ENCODE measurements at places on chromosomes 13 and 19.

- no peak for DNase-seq
Measured at GRCh38 chr19:16039545-16039944, 36.8 kb upstream of the TPM4 start.

- DNase-seq = no peak
Measured at GRCh38 chr13:95338905-95339304, 37.7 kb upstream of the ABCC4 start.

- DNase-seq = no peak
Measured at GRCh38 chr13:109160357-109160756, 530.9 kb downstream of the MYO16 start.

GRCh38 chr19:4369109-4369887 lies 25.9 kb downstream of the MPND start:
- DNase-seq = no peak

- DNase-seq = peak; percentile 75
Measured at GRCh38 chr19:2969104-2969504, 8.3 kb upstream of the TLE6 start.

DNA sequence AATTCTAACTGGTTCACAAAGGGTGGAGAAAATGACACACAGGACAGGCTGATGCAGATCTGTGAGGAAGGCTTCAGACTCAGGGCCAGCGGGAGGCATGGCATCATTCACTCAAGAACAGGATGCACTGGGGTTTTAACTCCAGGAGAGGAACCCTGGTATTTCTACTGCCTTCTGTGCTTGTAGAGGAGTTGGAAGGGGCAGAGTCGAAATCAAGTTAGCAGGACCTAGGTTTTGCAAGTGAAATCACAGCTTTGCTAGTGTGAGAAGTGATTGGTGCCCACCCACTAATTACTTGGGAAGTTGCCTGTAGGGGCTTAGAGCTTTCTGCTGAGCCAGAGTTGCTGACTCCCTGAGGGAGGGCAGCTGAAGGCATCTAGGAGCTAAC lies 92.7 kb downstream of the AKAP11 start:
- no peak for DNase-seq

DNA sequence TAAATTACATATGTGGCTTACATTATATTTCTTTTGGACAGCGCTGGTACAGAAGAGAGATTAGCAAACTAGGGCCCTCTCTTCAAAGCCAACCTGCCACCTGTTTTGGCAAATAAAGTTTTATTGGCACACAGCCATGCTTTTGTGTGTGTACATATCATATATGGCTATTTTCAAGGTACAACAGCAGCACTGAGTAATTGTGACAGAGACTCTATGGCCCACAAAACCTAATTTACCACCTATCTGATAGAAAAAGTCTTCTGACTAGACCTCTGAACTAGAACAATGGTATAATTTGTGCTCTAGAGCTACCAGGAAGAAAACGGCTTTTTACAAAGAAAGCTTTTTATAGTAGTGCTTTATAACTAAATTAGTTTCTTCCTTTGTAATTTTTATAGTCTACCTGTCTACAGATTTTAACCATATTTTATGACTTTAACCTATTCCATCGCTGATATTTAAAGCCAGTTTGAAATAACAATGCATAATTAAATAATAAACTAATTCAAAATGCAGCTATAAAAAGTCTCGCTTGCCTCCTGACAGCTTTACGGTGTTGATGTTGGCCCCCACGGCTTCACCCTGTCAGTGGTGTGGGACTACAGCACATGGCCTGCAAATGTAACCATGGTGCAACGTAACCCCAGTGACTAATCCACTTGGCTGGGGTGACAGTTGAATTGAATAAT lies 17.7 kb upstream of the DPY19L3 start:
- DNase-seq = no peak

- DNase-seq = no peak
Measured at GRCh38 chr13:112616586-112617362, 28.8 kb upstream of the TUBGCP3 start.

- no peak for DNase-seq
Measured at GRCh38 chr13:41502673-41503072, 45.3 kb downstream of the RGCC start.

DNA sequence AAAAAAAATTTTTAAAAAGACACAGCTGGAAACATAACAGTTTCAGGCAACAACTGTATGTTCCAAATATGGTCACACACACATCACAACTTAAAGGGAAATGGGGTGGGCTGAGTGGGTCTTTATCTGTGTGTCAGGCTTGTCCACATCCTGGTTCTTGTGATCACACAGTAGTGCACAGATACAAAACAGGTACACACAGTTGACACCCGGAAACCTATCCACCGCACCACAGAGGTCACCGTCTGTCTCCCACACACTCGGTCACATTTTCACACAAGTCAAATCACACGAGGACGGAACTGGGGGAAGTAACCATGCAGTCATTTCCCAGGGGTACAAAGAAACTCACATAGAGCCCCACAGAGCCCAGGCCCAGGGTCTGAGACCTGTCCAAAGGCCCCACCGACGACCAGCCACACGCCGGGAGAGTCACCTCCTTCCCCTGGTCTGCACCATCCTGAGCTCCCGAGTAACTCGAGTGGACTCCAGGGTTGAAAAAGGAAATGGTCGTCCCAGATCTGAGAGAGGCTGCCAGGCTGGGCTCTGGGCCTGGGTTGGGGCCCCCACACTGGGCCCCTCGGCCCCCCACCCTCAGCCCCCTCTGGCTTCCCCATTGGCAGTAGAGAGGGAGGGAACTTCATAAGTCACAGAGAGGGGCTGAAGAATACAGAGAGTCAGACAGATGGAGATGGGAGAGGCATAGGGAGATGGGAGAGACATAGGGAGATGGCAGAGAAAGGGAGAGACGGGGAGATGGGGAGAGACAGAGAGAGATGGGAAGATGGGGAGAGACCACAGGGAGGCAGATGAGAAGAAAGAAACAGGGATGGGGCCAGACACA lies 1.3 kb upstream of the PPAN start:
- DNase-seq = no peak

GRCh38 chr19:35170359-35171061 lies 16.0 kb downstream of the FXYD5 start:
- no peak for DNase-seq

DNA sequence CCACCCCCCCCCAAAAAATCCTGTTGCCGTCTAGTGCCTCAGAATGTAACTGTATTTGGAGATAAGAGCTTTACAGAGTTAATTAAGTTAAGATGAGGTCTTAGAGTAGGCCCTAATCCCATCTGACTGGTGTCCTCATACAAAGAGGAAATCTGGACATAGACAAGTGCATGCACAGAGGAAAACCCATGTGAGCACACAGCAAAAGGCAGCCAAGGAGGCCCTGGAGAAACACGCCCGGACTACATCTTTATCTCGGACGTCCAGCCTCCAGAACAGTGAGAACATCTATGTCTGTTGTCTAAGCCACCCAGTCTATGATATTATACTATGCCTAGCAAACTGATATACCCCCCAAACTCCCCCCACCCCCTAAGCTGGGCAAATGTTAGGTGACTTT lies 193.8 kb downstream of the KATNAL1 start:
- no peak for DNase-seq

DNA sequence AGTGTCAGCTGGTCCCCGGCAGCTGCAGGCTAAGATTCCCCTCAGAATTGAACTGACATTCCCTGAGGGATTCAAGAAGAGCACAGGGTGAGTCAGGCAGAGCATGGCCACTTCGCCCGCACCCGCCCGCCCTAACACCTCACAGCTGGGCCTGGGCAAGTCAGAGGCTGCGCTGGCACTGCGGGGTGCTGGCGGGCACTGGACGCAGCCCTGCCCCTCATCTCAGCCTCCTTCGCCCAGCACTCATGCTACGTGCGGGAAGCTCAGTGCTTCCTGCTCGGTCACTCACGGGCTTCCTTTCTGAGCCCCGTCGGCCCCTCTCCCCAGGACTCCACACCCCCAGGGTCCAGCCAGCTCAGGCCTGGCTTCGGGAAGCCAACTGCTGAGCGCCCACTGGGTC lies 56.9 kb downstream of the MLLT1 start:
- no peak for DNase-seq

GRCh38 chr13:98460516-98460915 lies 116.4 kb downstream of the STK24 start:
- DNase-seq = no peak

DNA sequence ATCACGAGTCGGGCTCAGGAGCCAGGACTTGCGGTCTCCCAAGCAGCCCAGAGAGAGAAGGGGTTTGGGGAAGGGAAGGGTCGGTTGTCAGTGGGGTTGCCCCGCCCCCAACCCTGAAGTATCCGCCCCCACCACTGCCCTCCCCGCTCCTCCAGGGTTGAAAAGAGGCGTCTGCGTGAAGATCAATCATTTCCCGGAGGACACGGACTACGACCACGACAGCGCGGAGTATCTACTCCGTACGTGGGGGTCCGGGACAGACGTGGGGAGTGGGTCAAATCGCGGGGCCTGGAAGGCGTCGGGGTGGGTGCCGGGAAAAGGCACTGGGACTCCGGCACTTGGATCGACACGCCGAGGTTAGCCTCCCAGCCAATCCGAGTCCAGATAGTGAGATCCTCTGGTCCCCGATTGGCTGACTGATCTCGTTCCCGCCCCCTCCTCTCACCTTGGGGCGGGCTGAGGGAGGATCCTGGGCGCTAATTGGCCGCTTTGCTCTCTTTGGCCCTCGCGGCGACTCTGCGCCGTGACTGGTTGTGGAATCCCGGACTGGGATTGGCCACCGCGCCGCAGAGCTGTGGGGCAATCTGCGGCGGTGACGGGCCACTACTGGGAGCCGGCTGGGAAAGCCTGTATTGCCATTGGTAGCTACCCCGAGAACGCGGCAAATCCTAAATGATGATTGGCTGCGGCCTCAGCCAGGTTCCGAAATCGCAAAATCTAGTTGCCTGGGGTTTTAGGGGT lies 13.3 kb upstream of the CACNG6 start:
- no peak for DNase-seq

GRCh38 chr19:41424335-41425173 lies 2.6 kb downstream of the B3GNT8 start:
- no peak for DNase-seq

- no peak for DNase-seq
Measured at GRCh38 chr13:34349091-34349722, 531.3 kb downstream of the RFC3 start.

DNA sequence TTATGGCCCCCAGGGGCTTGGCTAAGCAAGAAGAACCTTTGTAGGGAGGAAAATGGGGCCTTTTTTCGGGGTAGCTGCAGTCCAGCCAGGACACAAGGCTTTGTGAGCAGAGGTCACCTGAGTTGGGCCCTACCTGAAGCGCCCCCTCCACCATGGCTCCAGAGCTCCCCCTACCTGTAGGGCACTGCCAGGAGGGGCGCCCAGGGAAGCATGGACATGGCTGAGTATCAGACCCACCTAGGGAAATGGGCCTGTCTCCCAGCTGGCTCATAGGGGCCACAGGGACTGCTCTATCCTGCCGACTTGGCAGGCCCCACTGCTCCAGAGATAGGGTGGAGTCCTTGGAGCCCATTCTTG lies 9.0 kb upstream of the CEBPA start:
- DNase-seq = no peak

DNA sequence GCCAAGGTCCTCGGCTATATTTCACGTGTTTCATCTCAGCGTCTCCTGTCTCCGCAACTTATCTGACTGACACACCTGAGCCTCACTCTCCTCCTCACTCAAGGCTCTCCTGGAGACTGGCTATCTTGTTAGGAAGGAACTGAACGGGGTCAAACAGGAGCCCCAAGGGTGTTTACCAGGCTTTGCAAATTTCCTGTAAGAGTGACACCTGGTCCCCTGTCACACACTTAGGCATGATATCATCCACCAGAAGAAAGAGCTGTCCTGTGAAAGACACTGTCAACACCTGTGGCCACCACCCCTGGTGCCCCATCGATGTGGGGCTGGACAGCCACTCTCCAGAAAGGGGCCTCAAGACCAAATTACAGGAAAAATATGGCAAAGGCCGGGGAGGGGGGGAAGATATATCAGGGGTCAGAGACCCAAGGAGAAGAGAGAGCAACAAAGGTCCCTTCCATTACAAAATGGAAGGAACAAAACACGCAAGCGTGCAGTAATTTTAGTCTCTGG lies 2.9 kb downstream of the CD70 start:
- no peak for DNase-seq

DNA sequence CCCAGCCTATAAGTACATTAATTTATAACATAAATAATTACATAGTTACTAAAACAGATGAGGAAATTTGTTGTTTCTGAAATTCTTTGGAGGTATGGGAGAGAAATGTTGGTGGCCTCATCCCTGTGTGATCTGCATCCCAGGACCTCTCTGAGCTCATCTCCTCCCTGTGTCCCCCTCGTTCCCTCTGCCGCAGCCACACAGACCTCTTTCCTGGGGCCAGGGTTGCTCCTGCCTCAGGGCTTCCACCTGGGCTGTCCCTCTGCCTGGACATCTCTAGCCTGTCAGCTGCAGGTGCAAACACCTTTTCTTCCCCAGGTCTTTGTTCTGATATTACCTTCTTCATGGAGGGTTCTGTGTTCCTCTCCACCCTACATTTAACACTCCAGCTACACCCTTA lies 3.9 kb downstream of the ZNF766 start:
- no peak for DNase-seq

GRCh38 chr19:2081873-2082810 lies 14.0 kb downstream of the MOB3A start:
- DNase-seq = no peak

GRCh38 chr13:97904059-97904458 lies 49.4 kb upstream of the IPO5 start:
- no peak for DNase-seq

DNA sequence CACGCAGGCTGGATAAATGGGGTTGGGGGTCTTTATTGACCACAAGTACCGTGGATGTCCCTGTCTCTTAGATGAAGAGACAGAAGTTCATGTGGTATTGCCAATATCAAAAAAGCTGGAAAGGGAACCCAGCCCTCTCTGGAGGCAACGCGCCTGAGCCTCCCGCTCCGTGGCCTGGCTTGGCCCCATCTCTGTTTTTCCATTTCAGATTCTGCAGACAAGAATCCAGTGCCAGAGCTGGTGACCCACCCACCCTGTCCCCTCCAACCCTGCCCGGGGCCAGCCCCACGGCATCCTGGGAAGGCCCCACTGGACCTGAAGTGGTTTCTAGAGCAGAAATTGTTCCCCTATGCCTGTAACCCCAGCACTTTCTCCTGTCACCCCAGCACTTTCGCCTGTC lies 57.7 kb downstream of the PTPRS start:
- no peak for DNase-seq

- no peak for DNase-seq
Measured at GRCh38 chr19:49746206-49746958, 16.7 kb downstream of the TSKS start.

DNA sequence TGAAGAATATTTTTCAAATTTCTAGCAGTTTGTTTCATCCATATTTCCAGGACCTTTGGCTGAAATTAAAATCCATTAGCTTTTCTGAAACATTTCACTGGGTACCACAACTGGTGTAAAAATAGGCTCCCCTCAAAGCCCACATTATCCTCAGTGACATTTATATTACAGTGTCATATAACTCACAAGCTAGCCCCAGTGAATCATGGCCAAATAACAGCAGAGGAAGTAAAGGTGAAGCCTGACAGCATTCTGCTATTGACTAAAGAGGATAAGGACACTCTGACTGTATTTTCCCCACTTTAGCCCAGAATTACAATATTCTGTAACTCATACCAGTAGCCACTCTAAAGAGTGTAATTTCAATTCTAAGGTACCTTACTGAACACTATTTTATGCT lies 21.9 kb downstream of the KCTD12 start:
- no peak for DNase-seq

Data from NCI-H187 (cell line).